GM23248 (cell line): ENCODE measurements at places on chromosomes 7 and 10.

GRCh38 chr7:50348469-50349162 lies 44.1 kb downstream of the IKZF1 start:
- DNase-seq, result no peak

DNA sequence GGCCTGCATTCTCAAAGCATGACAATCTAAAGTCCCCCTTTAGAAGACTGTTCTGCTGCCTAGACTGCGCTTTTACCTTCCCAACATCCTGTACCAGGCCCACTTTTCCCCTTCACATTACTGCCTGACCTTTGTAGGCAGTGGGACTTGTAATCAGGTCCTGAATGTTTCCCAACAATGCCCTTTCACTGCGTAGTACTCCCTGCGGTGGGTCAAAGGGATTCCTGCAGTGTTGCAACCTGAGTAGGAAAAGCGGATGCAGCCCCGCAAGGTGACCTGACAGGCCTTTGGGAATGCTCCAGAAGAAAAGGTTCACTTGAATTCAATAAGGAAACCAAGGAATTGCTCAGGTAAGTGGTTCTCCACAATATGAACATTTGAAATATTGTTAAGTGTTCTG lies 4.9 kb upstream of the TCAF1 start:
- DNase-seq, result no peak

DNA sequence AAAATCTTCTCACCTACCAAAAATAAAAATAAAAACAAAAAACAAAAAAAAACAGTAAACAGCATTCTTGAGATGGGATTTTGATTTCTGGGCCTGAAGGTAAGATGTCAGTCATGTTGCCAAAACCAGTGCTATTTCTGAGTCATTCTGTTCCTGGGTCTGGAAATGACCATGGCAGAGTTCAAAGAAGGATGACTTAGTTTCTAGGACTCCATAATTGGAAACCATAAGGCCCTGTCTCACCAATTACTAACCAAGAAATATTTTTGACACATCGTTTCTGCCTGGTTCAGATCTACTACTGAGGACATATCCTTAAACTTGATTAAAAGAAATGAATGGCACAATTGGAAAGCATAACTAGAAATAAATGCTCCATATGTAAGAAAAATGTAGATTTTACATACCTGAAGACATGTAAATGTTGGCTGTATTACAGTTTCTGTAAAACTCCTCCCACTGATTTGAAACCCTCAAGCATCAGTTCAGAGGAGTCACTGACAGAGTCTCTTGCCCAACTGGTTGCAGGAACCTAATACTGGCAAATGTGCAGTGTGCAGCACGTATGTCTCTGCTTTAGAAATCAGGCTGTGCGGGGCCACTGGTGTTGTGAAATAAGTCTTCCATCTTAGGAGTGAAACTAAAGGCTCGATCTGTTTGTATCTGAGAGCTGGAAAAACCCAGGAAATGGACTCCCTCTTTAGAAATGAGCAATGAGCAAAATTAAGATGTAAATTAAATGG lies 84.8 kb upstream of the EGR2 start:
- DNase-seq, result peak; percentile 19

DNA sequence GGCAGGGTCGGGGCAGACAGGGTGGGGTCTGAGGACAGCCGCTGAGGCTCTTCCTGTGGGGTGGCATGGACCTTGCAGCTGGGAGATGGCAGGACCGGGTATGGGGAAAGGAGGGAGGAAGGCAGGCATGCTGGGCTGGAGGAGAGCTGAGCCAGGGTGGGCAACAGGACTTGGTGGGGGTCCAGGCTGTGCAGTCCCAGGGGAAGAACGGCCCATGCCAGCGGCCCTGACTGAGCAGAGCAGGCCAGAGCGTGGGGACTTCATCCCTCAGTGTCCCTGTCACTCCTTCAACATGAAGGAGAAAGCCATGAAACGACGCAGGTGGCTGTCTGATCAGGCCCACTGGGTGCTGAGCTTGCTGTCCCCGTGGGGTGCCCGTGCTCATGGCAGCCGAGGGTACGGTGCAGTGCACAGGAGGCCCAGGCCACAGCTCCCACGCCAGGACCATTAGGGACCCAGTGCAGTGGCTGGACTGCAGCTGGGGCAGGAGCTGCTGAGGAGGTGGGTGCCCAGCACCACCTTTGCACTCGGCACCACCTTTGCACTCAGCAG lies 519.6 kb downstream of the PTPRN2 start:
- no peak for DNase-seq

DNA sequence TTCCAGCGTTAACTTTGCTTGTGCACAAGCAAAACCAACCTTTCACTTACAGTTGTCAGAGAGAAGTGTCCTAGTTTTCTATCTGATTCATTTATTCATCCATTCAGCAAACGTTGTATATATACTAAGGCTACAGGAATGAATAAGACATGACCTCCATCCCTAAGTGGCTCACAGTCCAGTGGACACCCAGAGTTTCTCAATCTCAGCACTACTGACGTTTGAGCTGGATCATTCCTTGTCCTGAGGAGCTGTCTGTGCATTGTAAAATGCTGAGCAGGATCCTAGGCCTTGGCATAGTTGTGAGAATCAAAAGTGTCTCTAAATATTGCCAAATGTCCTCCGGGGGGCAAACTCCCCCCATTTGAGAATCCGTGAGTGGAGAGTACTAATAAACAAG lies 166.7 kb upstream of the PRKCQ start:
- peak; percentile 69 for DNase-seq

GRCh38 chr7:70949862-70950261 lies 182.1 kb upstream of the GALNT17 start:
- no peak for DNase-seq

DNA sequence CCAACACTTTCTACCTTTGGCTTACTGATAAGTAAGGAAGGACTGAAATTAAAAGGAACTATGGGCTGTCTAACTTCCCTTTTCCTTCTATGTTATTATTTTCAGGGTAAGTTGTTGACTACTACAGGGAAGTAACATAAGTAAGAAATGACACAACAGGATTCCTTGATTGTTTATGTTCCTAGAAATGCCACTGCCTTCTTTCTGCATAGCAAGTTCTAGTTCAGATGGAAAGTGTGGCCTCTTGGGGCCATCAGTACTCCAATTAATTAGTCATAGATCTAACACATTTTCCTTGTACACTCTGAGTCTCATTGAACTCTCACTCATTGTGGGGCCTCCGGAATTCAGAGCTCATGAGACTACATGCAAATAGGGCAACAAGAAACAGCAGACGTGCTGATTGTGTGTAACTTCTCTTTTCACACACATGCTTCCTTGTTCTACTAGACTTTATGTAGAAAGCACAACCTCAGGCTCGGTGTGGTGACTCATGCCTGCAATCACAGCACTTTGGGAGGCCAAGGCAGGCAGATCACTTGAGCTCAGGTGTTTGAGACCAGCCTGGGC lies 35.3 kb upstream of the HIBADH start:
- peak; percentile 33 for DNase-seq
